Heart right ventricle (tissue), 16 donors: ENCODE measurements at places on chromosomes 11 and 22. TPM values are rescaled to one million over a fixed set of nuclear protein-coding genes. Genes with fewer than 3 reads are reported as not detected.
A peak's percentile ranks its signal among the peaks of the same experiment; 100 is the strongest.

OR6T1 gene
- total RNA-seq: not detected

ETS1 gene
- 65.2 TPM for total RNA-seq

NDUFA6 gene
- 274 TPM for total RNA-seq

TYR gene
- not detected for total RNA-seq

TEX12 gene
- not detected for total RNA-seq

DNA sequence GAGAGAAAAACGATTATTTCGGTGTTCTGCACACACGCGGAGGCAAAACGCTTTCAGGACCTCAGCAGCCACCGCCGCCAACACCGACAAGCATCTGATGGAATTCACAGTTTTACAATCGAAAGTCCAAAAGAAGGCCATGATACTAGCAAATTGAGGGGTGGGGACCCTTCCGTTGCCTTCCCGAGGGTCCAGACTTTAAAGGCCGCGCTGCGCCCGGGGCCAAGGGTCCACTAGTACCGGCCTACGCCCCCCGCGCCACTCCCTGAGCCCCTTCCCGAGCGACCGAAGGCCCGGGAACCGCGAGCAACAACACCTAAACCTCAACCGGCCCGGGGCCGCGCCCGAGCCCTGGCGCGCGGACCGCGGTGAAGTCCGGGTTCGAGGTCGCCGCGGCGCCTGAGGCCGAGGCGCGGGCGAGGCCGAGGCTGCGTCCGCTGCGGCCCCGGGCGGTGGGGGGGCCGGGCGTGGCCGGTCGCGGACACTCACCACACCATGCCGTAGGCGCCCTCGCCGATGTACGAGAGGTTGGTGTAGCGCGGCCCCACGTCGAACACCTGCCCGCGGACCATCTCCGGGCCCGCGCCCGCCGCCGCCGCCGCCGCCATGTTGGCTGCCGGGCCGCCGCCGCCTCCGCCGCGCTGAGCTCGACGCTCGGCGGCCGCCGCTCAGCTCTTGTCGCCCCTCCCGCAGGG is 465 bp downstream of the MAPK1 start:
- DNase-seq: peak; percentile 11
- H3K36me3 ChIP-seq: no peaks in the 10 kb centered on the region
- H3K27ac ChIP-seq: peak overlapping the region; percentile 88
- peak overlapping the region; percentile 88 for H3K4me3 ChIP-seq

- H3K4me1 ChIP-seq: peaks cover 35% of the 10 kb centered on the region
- H3K27me3 ChIP-seq: no peaks in the 10 kb centered on the region
- no peaks in the 10 kb centered on the region for H3K36me3 ChIP-seq
- H3K27ac ChIP-seq: peak within 1 kb of the TSS; percentile 84
- peak within 1 kb of the TSS; percentile 92 for H3K4me3 ChIP-seq
These were observed at the start of gene TBCEL for GRCh38 chr11:121023848-121024751. TBCEL (plus strand) TSS chr11:121024102; CDS start chr11:121045691, 21,589 bp downstream.

GRCh38 chr11:35178067-35178805 is 39.3 kb downstream of the CD44 start:
- no peak for DNase-seq
- no peak overlapping the region for H3K27ac ChIP-seq

GRCh38 chr11:134224710-134225664 is 516 bp downstream of the VPS26B start:
- peaks cover 5% of the 10 kb centered on the region for H3K36me3 ChIP-seq
- H3K27me3 ChIP-seq: no peaks in the 10 kb centered on the region
- peaks cover 32% of the 10 kb centered on the region for H3K4me1 ChIP-seq
- peak; percentile 77 for DNase-seq
- peak overlapping the region; percentile 90 for H3K4me3 ChIP-seq

- H3K27me3 ChIP-seq: no peaks in the 10 kb centered on the region
- no peaks in the 10 kb centered on the region for H3K4me1 ChIP-seq
- no peak for DNase-seq
- no peak overlapping the region for H3K4me3 ChIP-seq
- no peak overlapping the region for H3K27ac ChIP-seq
- no peaks in the 10 kb centered on the region for H3K36me3 ChIP-seq
These were observed 10.4 kb upstream of the OR10V1 start for GRCh38 chr11:59724066-59724465.

GRCh38 chr11:118614511-118614910 is 7.1 kb downstream of the PHLDB1 start:
- peaks cover 37% of the 10 kb centered on the region for H3K36me3 ChIP-seq
- DNase-seq: no peak
- H3K4me3 ChIP-seq: no peak overlapping the region
- peaks cover 71% of the 10 kb centered on the region for H3K4me1 ChIP-seq
- H3K27ac ChIP-seq: peak overlapping the region; percentile 47

DNA sequence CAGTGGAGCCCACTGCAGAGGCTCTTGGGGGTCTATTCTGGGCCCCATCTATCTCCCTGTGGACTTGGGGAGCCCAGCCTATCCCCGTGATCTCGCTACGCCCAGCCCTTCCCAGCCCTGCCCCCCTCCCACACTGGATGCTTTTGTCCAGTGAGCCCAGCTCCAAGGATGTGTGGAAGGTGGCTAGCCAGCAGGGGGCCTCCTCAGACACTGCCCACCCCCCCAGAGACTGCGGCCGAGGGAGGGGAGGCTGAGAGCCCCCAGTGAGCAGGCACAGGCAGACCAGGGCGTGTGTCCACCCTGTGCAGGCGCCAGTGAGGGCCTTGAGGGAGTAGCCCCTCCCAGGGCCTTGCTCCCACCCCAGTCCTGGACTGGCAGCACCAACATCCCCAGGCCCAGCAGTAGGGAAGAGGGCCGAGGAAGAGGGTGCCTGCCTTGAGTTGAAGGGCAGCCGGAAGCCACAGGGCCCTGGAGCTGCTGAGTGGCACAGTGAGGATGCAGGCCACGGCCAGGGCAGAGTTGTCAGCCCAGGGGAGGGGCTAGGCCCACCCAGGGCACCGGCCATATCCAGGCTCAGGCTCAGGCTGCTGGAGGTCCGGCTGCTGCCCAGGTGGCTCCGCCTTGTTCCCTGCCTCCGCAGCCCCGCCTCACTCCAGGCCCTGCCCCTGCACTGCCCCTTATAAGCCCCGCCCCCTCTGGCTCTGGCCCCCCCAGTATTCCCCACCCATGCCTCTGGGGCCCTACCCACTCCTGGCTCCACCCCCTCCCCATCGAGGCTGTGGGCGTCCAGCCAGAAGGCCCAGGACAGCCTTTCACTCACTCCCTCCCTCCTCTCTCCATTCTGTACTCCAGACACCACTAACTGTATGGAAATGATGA is 28.0 kb downstream of the MOB2 start:
- H3K27ac ChIP-seq: no peak overlapping the region
- DNase-seq: peak; percentile 71
- H3K4me1 ChIP-seq: no peaks in the 10 kb centered on the region

DNA sequence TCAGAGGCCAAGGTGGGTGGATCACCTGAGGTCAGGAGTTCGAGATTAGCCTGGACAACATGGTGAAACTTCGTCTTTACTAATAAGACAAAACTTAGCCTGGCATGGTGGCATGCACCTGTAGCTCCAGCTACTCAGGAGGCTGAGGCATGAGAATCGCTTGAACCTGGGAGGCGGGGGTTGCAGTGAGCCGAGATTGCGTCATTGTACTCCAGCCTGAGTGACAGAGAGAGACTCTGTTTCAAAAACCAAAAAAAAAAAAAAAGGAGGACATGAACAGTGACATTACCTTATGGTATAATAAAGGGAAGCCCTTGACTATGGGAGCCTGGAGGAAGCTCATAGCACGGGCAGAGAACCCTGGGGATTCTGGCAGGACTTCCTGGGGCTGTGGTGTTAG is 16.5 kb upstream of the PLEKHB1 start:
- no peak overlapping the region for H3K4me3 ChIP-seq
- no peaks in the 10 kb centered on the region for H3K27me3 ChIP-seq
- no peak for DNase-seq
- H3K36me3 ChIP-seq: no peaks in the 10 kb centered on the region

- no peaks in the 10 kb centered on the region for H3K27me3 ChIP-seq
- H3K4me3 ChIP-seq: no peak overlapping the region
- DNase-seq: no peak
- H3K27ac ChIP-seq: no peak overlapping the region
- peaks cover under 1% of the 10 kb centered on the region for H3K4me1 ChIP-seq
These were observed 234.3 kb upstream of the POU2AF2 start for GRCh38 chr11:111011275-111011594.

DNA sequence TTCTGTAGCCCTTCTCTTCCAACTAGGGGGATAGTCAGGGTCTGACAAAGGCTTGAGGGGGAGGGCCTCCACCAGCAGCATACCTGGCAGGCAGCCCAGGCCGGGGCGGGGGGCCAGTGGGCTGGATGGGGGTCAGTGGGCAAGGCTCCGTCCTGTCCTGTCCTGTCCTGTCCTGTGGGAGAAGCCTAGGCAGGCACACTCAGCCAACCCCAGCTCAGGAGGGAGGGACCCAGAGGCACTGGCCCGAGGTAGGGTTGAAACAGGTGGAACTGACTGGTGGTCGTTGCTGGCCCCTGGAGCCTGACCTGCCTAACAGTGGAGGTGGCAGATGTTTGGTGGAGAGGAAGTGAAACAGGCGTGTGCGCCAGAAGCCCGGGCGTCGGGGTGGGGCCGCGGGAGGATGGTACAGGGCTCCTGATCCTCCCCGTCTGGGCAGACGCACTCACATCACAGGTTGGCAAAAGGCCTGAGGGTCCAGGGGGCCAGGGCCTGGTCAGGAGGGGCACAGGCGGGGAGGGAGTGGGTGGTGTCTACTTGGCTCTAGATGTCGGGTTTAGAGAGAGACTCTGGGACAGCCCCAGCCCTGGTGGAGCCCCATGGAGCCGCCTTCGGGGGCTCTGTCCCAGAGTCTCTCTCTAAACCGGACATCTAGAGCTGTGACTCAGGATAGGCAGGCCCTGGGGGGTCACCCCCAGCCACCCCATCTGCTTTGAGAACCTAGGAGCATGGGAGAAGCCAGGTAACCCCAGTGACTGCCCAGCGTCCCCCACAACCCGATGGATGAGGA is 32.5 kb upstream of the GRAMD4 start:
- H3K4me3 ChIP-seq: no peak overlapping the region
- no peaks in the 10 kb centered on the region for H3K36me3 ChIP-seq
- DNase-seq: peak; percentile 49
- peaks cover 84% of the 10 kb centered on the region for H3K4me1 ChIP-seq
